ENCODE measurements at places on chromosomes 6 and 20.

GRCh38 chr20:20950620-20951019, 155.5 kb downstream of the LINC00237 start:
- DNase-seq: no peak

DNA sequence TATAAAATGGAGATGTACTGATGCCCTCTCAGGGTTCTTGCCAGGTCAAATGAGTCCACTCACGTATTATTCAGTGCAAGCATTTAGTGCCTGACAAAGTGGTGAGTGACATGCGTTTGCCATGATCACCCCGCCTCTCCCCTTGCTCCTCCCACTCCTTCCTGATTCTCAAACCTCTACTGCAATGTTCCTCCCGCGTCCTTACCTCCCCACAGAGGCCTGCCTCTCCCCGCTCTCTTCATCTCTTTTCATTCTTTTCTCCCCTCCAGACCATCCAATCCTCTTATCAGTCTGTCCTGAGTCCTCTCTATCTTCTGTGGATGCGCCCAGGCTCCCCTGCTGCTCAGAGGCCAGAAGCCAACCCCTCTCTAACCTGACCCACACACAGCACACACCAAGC, 40.7 kb downstream of the KCNK5 start:
- no peak for DNase-seq

DNA sequence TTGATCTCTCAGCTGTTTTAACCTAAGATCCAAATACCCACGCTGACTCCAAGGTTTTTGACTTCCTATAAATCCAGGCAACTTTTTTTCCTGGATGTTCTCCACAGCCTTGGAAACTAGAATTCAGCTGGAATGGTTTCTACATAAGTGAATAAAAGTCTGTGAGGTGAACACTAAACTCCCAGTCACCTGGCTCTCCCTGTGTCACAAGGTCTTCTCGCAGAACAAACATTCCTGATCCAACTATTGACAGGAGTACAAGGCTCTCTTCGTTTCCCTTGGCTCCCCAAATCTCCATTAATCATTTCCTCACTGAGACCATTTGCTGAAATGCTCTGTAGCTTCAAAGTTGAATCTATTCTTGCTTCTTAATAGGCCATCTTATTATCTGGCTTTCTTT, 265.7 kb downstream of the ADGRG6 start:
- no peak for DNase-seq

- DNase-seq: no peak
These were observed 123.7 kb downstream of the MRPL14 start for GRCh38 chr6:44003345-44004061.

DNA sequence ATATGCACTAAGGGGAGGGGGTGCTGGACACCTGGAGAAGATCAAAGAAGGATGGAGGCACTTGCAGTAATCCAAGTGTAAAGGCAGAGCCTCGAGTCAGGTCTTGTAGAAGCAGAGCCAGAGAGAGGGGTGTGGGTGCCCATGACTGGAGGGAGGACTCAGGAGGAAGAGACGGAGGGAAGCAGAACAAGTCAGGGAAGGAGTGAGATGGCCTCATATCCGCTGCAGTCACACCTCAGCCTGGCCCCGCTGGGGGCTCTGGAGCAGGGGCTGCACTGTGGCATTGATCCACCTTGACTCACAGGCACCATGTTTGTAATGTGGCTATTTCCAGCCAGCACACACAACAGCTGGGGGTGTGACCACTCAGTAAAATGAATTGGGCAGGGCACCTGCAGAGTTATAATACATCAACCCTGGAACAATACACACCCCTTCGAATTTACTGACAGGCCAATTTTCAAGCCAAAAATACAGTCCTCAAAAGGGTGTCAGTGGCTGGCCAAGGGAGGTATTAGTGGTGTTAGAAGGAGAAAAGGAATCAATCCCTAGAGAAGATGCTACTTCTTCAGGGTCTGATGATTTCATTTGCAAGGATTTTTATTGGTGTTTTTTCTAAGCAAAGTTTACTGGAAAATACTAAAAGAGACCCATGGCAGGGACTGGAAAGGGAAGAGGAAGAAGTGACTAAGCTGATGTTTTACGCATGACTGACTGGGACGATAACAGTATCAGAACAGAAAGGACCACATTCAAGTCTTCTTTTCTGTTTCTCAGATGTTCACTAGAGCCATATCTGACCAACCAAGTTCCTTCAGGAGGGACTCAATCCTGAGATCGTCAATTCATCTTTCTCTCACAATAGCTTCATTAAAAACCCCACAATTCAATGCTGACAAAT, 18.9 kb upstream of the NXT1 start:
- no peak for DNase-seq

GRCh38 chr6:119673741-119674140, 324.2 kb upstream of the MAN1A1 start:
- no peak for DNase-seq

- no peak for DNase-seq
These were observed 16.7 kb downstream of the HSPA12B start for GRCh38 chr20:3749087-3749688.

All from activated gamma-delta T cell treated with Interleukin-2 at 50 U/mL for 16 hours (primary cell).